ENCODE measurements at places on chromosomes 6 and 20.

DNA sequence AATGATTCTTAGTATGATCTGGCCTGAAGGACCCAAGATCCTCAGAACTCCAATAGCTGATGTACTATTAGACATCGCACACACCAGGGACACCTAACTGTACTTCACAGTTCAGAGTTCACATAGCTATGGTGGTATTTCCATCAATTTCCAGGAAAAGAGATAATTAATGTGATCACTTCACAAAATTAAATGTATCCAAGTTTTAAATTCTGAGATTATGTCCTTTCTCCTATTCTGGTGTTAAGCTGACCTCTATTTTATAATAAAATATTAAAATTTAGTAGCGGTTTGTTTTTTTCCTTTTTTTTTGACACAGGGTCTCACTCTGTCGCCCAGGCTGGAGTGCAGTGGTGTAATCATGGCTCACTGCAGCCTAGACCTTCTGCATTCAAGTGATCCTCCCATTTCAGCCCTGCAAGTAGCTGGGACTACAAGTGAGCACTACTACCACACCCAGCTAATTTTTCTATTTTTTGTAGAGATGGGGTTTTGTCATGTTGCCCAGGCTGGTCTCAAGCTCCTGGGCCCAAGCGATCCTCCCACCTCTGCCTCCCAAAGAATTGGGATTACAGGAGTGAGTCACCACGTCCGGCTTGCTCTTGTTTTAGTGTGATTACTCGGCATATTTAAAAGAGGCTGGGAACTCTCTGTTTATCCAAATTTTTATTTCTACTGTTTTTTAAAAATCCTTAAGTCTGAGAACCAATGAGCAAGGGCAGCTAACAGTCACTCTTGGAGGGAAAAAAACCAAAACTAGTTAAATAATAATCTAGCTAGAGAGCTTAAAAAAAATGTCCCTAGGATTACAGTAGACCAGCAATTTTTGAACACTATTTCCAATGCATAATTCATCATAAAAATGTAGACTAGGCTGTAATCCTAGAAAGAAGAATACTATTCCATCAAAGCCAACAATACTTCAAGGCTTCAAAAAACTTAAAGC, 16.0 kb downstream of the KIF13A start:
- peak; percentile 87 for DNase-seq

DNA sequence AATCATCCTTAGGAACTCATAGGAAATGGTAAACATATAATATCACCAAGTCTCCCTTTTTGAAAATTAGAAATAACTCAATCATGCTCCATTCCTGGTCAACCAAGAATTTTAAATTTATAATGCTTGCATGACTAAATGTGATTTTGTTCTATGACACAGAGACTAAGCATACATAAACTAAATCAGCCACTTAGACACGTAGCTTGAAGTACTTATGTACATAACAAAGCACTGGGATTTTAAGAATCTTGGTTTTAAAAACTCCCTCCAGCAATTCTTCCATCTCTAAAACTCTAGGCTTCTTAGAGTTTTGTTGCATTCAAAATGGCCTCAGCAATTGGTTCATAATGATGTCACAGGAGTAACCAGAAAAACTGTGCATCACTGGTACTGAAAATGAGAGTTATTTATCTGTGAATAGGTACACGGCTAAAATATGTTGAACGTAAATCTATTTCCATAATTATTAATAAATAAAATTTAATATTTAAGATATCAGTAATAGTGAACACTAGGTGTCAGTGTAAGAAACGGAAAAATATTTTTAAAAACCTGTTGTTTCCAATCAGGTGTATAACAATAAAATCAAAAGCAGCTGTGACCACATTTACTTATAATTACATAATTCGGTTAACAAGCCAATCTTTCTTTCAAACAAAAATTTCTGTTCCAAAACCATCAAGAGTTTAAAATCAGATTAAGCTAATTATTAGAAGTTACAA, 241.6 kb upstream of the RUNX2 start:
- DNase-seq, result peak; percentile 22

GRCh38 chr20:43833511-43834395, 80.9 kb upstream of the TOX2 start:
- DNase-seq, result no peak

- DNase-seq, result no peak
Measured at GRCh38 chr6:157644043-157644810, 178.8 kb upstream of the SNX9 start.

DNA sequence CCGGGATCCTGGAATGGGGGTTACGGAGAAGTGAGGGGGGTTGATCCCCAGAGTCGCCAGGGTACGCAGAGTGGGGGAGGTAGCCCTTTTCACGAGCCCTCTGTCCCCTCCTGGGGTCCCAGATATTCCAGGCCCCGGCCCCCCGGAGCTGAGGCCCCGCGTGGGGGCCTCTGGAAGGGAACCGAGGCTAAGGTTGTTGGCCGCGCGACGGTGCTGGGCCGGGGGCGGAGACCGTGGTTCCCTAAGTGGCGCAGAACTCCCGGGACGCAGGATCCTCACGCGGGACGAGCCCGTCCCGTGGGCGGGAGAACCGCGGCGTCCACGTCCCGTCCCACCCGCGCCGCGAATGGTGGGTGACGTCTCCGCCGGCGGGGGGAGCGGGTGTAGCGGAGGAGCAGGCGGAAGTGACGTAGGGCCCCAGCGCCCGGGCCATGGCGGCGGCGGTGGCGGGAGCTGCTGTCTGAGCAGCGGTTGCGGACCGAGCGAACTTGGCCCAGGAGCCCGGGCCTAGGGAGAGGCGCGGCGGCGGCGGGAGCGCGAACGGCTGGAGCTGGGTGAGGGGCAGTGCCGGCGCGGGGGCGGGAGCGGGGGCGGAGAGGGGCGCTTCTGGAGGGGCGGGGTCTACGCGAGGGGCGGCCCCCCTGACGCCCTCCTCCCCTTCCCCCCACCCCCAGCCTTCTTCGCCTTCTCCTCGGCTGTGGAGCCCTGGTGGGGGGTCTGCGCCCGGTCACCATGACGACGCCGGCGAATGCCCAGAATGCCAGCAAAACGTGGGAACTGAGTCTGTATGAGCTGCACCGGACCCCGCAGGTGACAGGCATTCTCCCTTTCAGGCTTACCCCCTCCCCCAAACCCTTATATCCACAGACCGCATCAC, at the start of gene RING1:
Gene RING1 (plus strand): TSS at position 410 of the 877 bp plus-strand sequence. CDS start 323 bp downstream, at position 733.
- peak; percentile 54 for DNase-seq

- DNase-seq, result no peak
Measured at GRCh38 chr6:4128748-4129147, 6.6 kb downstream of the ECI2 start.

GRCh38 chr20:23019403-23019802, 15.7 kb upstream of the SSTR4 start:
- DNase-seq, result no peak

GRCh38 chr6:157215717-157216116, 107.6 kb downstream of the TMEM242 start:
- DNase-seq, result no peak

GRCh38 chr6:37972994-37973757, 153.6 kb downstream of the ZFAND3 start:
- DNase-seq, result no peak

GRCh38 chr6:47308552-47309290, 984 bp downstream of the TNFRSF21 start:
- peak; percentile 26 for DNase-seq

- peak; percentile 78 for DNase-seq
Measured at GRCh38 chr6:36984581-36985416, 1.2 kb downstream of the MTCH1 start.

DNA sequence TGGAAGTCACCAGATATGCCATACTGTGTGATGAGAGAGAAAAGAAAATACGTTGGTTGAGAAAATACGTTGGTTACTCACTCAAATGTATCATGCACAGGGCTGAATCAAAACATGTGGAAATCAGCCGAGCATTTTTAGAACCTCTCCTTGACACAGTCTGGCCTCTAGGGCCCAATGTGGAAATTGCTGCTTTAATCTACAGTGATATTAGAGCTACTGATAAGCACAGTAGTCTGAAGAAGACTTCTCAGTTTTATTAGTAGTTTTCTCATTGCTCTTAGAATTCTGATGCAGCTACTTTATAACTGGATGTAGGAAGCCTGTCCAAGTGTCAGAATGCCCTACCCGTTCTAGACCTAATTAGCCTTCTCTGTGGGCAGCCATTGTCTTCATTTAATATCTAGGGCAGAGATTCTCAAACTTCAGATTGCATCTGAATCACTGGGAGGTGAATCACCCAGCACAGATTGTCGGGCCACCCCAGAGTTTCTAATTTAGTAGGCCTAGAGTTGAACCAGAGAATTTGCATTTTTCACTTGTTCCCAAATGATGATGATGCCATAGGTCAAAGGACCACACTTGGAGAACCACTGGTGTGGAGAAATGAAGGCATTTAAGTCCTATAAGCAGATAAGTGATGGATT, 229.1 kb downstream of the PLCB1 start:
- DNase-seq, result peak; percentile 69

DNA sequence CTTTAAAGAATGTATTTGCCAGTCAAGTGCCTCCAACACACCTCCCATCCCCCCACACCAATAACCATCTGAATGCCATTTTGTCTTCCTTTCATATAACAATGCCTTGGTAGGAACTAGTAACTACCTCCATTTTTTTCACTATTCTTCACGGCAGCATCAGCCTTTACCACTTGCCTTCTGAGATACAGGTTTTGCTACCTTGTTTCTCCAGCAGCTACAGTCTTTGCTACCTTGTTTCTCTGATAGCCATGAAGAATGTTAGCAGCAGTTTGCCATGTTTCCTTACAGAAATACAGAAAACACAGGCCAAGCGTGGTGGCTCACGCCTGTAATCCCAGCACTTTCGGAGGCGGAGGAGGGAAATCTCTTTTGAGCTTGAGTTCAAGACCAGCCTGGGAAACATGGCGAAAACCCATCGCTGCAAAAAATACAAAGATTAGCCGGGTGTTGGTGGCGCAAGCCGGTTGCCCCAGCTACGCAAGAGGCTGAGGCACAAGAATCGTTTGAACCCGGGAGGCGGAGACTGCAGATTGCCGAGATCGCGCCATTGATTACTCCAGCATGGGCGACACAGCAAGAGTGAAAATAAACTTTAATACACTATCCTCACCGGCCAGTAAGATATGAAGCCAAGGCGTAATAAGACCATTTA, 100.9 kb downstream of the HFE start:
- no peak for DNase-seq

DNA sequence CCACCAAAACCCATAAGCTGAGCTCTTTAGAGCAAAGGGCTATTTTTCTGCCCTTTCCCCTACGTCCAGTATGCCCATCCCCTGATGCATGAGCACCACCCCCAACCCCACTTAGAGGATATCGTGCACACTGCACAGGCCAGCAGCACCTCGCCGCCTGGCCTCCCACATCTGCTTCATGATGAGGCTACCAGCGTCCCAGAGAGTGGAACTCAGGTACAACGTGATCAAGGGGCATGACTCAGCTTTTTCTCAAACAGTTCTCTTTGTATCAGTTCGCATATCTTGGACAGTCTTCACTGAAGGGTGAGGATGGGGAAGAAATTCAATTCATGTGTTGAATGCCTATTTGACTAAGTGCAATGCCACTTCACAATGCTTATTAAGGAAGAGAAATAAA, 81.9 kb upstream of the QKI start:
- no peak for DNase-seq

DNA sequence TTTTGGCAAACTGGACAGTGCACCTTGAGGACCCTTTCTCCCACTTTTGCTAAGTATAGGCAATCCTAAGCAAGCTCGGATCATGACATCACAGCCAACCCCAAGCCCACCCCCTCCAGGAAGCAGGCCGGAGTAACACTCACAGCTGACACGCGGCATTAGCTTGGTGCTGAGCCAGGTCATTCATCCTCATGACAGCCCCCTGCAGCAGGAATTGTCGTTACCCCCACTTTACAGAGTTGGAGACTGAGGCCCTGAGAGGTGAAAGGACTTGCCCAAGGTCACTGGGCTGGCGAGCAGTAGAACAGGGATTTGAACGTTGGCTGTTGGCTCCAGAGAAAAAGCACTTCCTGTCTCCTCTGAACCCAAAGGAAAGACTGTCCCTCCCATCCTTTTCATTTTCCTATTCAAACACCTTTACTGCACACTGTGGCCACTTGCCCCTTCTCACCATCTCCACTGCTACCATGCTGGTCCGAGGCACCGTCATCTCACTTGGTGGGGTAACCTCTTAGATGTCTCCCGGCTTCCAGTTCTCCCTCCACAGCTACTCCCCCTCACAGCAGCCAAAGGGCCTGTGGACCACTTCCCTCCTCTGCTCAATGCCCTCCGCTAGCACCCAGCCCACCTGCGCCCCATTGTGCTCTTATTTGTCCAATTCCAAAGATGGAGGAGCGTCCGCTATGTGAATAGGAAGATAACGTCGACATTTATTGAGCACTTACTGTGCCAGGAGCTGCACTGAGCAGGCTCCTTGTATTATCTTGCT, 84.7 kb downstream of the PREX1 start:
- DNase-seq, result no peak

DNA sequence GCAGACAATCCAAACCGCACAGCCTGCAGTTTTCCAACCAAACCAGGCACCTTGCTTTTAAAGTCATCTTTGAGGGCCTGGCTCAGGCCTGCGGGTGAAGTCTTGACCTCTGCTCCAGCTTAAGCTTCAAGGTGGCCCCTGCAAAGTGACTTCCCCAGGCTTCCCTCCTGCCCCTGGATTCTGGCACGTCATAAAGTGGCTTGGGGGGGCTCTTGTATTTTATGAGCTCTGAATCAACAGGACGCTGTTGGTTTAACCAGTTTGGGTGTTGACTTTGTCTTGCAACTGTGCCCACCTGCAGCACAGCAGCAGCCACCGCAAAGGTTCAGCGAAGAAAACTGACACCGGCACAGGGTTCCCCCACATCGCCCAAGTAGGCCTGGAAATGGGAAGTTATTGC, 81.2 kb downstream of the NFATC2 start:
- DNase-seq, result no peak

DNA sequence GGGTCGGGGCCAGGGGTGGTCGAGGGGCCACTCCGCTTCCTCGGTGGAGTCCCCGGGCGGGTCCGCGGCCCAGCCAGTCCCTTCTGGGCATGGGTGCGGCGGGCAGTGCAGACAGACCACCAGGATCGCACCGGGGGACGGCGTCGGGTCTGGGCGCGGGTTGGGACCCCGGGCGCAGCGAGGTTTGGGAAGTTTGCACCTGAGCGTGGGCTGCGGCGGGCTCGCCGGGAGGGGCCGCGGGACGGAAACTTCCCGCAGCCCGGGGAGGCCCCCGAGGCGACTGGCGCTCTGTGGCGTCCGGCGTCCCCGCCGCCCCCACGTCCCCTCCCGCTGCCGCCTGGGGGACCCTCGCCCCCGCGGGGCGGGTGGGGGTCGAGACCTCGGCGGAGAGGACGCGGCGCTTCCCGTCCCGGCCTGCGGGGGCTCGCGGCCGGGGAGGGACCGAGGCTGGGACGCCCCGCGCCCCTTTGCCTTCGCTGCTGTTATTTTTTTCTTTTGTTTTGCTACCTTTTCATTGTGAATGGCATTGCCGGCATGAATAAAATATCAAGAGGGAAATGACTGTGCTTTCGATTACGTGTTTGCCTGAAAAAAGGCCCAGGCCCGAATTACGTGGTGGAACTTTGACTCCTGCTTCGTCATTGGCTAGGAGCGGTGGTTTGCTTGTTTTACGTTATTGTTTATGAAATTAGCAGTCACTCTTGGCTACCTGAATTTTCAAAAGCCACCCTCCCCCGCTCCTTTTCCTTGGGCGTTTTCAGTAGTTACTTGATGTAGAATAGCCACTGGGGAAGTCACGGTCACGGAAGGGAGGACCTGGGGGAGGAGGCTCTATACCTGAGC, 703 bp downstream of the SNX9 start:
- DNase-seq, result peak; percentile 86

All from fibroblast of mammary gland (primary cell).